ENCODE measurements at places on chromosomes 6 and 20.

DNA sequence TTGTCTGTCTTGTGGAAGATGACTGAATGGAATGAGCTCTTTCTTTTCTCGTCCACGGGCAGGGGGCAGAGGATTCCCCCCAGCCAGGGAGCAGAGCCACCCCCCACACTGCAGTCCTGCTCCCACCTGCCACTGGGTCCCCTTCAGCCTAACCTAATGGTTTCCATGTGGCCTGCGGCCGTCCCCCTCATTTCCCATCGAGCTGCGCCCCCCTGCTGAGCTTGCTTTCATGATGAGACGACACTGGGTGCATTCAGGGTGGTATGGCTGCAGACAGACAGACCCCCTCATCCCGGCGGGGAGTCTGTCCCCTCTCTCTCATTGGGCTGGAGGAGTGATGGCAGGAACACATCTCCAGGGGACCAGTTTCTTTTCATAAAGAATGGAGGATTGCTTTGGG lies 140.8 kb downstream of the DTNBP1 start:
- DNase-seq: no peak

GRCh38 chr20:47233333-47234188 lies 122.9 kb downstream of the ZMYND8 start:
- no peak for DNase-seq

- DNase-seq: no peak
Measured at GRCh38 chr6:142945446-142946180, 637 bp upstream of the HIVEP2 start.

- no peak for DNase-seq
Measured at GRCh38 chr20:16970776-16971175, 222.6 kb downstream of the OTOR start.

- DNase-seq: no peak
Measured at GRCh38 chr20:33681728-33682353, 4.3 kb downstream of the E2F1 start.

Data from NCI-H446 treated with DMSO at 0.1 percent for 48 hours (cell line).